ENCODE measurements at places on chromosomes 5 and 9.

- DNase-seq = no peak
Observed at GRCh38 chr5:56329652-56330051, 96.5 kb upstream of the ANKRD55 start.

- no peak for DNase-seq
Observed at GRCh38 chr5:36581070-36581469, 25.3 kb upstream of the SLC1A3 start.

DNA sequence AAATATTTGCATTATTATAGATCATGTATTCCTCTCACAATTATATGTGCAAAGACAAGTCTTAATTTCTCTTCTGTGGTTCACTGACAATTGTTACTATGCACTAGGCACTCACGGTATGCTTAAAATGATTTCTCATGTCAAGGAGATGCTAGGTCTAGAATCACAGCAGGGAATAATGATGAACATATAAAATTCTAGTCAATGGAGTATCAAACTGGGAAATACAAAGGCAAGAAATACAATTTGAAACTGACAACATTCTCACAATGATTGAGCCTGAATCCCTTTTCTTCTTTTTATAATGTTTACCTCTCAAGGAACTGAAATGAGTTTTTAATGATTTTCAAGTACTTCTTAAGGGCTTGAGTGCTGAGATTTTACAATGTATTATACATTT, 302.3 kb upstream of the GRAMD2B start:
- no peak for DNase-seq

DNA sequence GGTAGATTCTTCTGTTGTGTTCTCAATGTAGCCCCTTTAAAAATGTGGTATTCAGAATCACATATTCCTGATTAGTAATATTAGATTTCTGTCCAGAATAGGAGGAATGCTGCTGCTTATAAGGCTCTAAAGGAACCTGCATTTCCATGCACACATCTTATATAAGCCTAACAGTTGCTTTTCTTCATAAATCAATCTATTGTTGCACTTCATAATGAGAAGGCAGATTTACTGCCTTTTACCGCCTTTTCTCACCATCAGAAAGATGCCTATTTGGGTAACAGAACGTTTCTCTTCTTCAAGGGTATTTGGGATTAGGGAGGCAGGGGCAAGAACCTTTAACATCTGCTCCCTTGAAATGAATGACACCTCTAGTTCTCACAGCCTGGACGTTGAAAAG, 243.4 kb downstream of the MLLT3 start:
- DNase-seq = peak; percentile 77

GRCh38 chr5:72525816-72526215, 18.6 kb upstream of the ZNF366 start:
- no peak for DNase-seq

DNA sequence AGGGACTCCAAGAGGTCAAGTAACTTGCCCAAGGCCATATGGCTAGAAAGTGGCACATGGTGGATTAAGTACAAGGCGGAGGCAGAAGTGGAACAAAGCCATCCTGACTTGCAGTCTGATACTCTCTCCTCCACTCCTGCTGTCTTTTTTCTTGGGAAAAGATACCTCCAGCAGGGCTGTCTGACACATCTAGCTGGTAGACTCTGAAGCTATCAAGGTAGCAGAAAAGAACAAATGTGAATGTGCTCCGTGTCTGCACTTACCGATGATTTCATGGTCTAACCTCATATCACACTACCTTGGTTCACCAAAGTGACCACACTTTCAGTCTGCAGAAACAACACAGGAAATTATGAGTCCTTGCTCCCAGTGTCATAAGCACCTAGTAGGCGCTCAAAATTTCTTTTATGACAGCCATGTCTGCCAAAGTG, 284.8 kb downstream of the CRB2 start:
- peak; percentile 76 for DNase-seq

DNA sequence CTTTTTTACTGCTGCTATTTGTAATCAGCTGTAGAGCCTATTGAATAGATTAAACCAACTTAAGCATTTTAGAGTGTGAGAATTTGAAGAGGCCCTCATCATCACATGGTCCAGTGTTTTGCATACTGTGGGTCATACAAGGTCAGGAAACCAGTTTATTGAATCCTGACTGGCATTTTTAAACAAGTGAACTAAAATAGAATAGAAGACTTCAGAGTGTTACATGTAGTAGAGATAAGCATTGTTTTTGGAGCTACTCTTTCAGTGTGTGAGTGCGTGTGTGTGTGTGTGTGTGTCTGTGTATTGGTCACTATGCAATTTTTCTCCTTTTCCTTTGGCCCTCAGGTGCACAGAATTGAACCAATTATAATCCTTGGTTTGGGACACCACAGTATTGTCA, 114.4 kb downstream of the SLC28A3 start:
- no peak for DNase-seq

GRCh38 chr5:9182899-9183695, 362.8 kb downstream of the SEMA5A start:
- DNase-seq = no peak

DNA sequence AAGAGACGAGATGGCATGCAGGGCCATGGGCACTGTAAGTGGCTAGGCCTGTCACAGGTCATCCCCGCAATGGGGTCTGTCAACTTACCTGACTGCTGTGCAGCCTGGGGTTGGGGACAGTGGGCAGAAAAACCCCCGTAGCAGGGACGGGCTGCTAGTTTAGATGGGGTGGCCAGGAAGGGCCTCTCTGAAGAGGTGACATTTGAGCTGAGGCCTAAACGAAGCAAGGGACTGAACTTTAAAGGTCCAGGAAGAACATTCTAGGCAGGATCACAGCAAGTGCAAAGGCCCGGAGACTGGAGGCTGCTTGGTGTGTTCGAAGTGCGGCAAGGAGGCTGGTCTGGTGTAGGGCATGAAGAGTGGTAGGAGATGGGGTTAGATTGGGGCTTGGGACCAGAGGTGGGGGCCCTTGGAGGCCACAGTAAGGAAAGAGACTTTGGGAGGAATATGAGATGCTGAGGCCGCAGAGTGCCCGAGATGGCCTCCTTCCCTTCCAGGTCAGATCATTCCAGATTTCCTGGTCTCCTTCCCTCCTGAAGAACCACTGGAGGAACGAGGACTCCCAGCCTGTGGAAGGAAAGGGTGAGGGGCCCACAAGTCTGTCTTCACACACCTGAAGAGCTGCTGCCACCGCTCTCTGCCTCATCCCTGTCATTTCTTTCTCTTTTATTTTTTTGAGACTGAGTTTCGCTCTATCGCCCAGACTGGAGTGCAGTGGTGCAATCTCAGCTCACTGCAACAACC, 37.9 kb upstream of the SH3PXD2B start:
- no peak for DNase-seq

DNA sequence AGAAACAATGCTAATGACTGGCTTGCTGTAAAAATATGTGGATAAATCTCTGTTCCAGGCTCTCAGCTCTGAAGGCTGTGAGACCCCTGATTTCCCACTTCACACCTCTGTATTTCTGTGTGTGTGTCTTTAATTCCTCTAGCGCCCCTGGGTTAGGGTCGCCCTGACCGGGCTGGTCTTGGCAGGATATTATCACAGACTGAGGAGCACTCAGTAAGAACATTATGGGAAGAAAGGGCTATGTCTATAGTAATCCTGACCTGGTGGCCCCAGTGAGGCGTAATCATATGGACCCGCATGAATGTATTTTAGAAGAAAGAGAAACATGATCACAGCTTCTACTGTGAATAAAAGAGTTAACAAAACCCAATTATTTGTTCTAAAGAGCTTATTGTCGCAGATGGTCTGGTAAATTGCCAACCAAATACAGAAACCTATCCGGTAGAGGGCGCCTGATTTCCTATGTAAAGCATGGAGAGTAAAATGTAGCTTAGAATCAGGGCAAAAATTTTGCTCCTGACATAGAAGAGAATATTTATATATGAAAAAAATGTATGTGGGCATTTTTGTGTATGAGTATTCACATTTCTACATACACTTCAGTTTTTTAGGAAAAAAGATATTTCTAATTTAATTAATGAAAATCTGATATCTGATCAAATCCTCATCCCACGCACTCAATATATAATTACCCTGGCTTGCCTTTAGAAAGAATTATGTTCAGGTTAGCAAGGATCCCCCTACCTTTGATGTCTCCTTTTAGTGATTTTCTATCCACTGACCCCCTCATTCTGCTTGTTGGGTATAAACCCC, 5.8 kb upstream of the IFNA1 start:
- peak; percentile 76 for DNase-seq

- no peak for DNase-seq
Observed at GRCh38 chr5:95986001-95986400, 24.4 kb upstream of the ELL2 start.

DNA sequence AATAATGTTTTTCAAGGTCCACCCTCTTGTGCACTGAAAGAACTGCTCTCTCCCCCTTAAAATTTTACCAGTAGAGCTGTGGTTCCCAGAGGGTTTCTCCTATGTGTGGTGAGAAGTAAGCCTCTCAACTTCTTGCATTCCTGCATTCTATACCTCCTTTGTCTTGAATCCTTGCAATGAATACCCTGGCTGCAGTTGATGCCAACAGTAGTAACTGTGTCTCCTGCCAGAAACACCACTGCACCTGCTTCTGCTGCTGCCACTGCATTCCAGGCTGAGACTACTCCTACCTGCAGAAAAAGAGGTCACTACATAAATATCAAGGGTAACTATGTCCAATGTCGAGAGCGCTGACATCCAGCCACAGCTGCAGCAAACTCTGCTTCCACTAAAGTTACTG, 203.7 kb downstream of the TMEM167A start:
- DNase-seq = no peak

DNA sequence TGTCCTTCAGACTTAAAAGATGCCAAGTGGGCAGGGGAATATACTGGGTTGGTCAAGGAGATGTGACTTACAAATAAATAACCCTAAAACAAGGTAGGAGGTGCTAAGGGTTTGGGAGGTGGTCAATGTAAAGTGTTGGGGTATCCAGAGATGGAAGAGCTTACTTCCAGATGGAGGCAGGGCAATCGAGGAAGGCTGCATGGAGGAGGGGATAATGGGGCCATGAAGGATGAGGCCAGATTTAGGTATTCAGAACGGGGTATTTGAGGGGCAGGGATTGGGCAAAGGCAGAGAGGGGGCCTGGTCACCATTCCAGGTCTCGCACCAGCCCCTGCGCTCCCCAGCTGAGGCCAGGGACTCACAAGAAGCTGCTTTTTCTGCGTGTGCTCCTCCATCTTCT, 57.9 kb upstream of the FBXW11 start:
- DNase-seq = no peak

- no peak for DNase-seq
Observed at GRCh38 chr5:107516452-107517184, 154.1 kb downstream of the EFNA5 start.

GRCh38 chr9:136385015-136385414, 11.5 kb upstream of the CARD9 start:
- DNase-seq = no peak

GRCh38 chr5:61268871-61269270, 63.2 kb upstream of the ZSWIM6 start:
- no peak for DNase-seq

- peak; percentile 55 for DNase-seq
Observed at GRCh38 chr5:112174959-112175594, 244.0 kb downstream of the EPB41L4A start.

DNA sequence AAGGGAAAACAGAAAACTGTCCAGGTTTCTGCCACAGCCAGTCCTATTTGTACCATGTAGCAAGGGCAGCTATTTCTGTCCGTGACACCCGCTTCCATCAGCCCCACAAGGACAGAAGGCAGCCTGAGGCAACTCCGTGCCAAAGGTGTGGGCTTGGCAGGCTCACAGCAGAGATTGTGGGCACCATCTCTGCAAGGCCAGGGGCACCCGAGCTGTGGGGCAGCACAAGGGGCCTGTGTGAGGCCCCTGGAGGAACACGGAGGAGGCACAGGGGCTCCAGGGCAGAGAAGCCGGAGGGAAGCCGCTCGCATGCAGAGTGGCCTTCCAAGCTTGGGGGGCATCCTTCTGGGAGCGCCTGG, 43.5 kb downstream of the COL23A1 start:
- no peak for DNase-seq

- no peak for DNase-seq
Observed at GRCh38 chr5:137264573-137264972, 234.6 kb downstream of the SPOCK1 start.

DNA sequence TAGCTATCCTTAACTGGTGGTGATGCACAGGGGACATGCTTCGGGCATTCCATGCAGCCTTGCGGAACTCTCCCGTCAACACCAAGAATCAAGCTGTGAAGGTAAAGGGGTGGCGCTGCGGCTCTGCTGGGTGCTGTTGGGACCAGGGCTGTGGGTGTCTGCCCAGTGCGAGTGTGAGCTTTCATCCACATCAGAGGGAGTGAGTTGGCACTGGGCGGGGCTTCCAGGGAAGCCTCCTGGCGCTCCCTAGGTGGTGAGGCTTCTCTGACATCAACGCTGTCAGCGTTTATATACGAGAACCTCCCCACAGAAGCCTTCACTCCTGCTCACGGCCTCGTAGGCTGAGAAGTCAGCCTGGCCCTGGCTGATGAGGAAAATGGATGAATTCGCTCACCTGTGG, 11.7 kb downstream of the ARPC5L start:
- DNase-seq = no peak

DNA sequence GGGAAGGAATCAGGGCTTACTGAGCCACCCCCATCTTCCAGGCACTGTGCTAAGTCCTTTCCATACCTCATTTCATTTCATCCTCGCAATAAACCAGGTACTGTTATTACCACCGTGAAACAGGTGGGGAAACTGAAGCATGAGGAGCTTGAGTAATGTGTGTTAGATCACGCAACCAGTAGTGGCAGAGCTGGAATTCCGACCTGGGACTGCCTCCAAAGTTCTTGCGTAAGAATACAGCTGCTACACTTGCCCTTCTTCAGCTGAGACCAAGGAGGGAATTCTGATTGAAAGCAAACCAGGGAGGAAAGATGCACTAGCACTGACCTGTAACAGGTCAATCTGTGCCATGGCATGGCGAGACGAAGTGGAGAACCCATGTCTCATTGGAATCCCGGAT, 113.4 kb upstream of the MSX2 start:
- no peak for DNase-seq

GRCh38 chr9:36194326-36195000, 3.7 kb downstream of the CLTA start:
- DNase-seq = no peak

- no peak for DNase-seq
Observed at GRCh38 chr5:173714551-173715428, 98.3 kb upstream of the BOD1 start.

- DNase-seq = peak; percentile 65
Observed at GRCh38 chr5:81187885-81188284, 45.2 kb upstream of the CKMT2 start.

GRCh38 chr5:112192866-112193265, 226.2 kb downstream of the EPB41L4A start:
- no peak for DNase-seq

DNA sequence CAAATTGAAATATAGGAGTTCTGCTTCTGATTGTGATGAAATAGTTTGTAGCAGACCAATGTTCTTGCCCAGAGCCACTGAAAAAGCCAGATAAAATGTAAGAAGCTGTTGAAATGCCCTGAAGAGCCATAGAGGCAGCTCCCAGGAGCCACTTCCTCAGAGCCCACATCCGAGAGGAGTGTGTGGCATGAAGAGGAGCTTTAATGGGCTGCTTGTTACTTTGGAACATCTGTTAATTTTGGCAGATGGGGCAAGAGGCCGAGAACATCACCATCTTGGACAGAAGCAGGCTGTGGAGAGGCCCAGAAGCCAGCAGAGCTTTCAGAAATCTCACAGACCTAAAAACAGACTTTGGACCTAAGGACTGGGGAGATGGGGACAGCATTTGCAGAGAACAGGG, 370.8 kb downstream of the GADD45G start:
- DNase-seq = no peak

Data from NCI-H524 (cell line).